Smooth muscle cell of the pulmonary artery (primary cell): ENCODE measurements at places on chromosomes 11 and 22. TPM values are rescaled to one million over a fixed set of nuclear protein-coding genes. Genes with fewer than 3 reads are reported as not detected.

APOA1 gene
- total RNA-seq, result 4.4 and 6.8 TPM in 2 replicates

OR8A1 gene
- total RNA-seq, result not detected in 2 replicates

MMP27 gene
- total RNA-seq, result not detected in 2 replicates

OR5P2 gene
- not detected in 2 replicates for total RNA-seq

TPBGL gene
- under 0.01 TPM in 1 of 2 replicates, not detected in the other for total RNA-seq
